ENCODE measurements at places on chromosomes 6 and 20. TPM values are rescaled to one million over a fixed set of nuclear protein-coding genes. Genes with fewer than 3 reads are reported as not detected.

- DNase-seq, result no peak
These were observed 41.2 kb upstream of the GRIK2 start for GRCh38 chr6:101352316-101352715.

GRCh38 chr20:23586735-23587525, 18.6 kb upstream of the CST9L start:
- no peak for DNase-seq

GRCh38 chr6:79981652-79982051, 22.8 kb upstream of the TTK start:
- no peak for DNase-seq

- DNase-seq, result no peak
These were observed 114.1 kb upstream of the GRIK2 start for GRCh38 chr6:101279410-101279809.

DNA sequence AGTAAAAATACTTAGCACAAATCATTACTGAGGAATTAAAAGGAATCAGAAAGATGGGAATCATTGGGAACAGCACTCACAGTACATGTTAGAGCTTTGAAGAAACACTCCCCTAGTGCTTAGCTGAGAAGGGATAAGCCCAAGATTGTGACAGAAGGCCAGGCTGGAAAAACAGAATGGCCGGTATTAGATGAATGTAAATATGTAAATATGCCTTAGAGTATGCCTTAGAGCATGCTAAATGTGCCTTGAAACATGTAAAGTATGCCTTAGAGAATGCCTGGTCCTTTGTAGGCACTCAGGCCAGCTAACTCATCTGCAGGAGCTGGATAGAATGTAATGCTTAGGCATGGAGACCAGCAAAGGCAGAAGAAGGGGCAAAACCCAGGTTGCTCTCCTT, 10.6 kb upstream of the TENT5A start:
- DNase-seq, result no peak

DNA sequence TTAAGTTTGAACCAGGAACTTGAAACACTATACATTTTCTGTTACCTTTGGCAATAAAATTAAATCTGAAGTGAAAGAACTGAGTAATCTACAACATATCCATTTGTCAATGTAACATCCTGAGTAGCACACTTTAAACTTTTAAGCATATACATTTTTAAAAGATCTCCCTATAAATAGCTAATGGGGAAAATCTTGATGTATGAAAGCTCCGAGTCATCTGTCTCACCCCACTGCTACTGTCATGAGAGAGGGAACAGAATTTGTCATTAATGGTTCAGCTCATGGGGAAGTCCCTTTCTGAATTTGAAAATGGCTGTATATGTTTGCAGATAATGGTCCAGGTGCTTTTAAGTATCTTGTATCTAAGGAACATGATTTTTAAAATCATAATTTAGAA, 55.2 kb upstream of the NOX3 start:
- no peak for DNase-seq

- DNase-seq, result no peak
These were observed 174.0 kb upstream of the AFDN start for GRCh38 chr6:167652701-167653095.

SYCP2L gene
- total RNA-seq, result 2.0 TPM

Measured in breast epithelium (tissue), 4 donors.